ENCODE measurements at places on chromosomes 3 and 15.
A peak's percentile ranks its signal among the peaks of the same experiment; 100 is the strongest.

GRCh38 chr3:24373198-24373959, 121.3 kb downstream of the THRB start:
- DNase-seq: no peak
- H3K36me3 ChIP-seq: no peaks in the 10 kb centered on the region
- no peaks in the 10 kb centered on the region for H3K27me3 ChIP-seq
- no peak overlapping the region for H3K4me3 ChIP-seq
- H3K4me1 ChIP-seq: peaks cover 8% of the 10 kb centered on the region

DNA sequence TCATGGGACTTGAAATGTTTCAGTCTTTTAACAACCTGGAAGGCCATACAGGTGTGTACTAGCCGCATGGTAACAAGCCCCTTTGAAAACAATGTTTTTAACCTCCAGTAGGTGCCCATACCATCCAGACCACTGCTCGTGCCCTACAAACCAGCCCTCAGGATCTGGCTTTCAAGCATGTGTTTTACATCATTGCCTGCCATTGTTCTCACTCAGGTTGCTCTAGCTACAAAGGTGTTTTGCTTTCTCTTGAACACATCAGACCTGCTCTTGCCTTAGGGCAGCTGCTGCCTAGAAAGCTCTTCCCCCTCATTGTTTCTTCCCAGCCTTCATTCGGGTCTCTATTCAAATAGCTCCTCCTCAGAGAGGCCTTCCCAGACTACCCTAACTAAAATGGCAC, 32.3 kb upstream of the MAP3K13 start:
- no peak overlapping the region for H3K27ac ChIP-seq
- no peaks in the 10 kb centered on the region for H3K36me3 ChIP-seq

DNA sequence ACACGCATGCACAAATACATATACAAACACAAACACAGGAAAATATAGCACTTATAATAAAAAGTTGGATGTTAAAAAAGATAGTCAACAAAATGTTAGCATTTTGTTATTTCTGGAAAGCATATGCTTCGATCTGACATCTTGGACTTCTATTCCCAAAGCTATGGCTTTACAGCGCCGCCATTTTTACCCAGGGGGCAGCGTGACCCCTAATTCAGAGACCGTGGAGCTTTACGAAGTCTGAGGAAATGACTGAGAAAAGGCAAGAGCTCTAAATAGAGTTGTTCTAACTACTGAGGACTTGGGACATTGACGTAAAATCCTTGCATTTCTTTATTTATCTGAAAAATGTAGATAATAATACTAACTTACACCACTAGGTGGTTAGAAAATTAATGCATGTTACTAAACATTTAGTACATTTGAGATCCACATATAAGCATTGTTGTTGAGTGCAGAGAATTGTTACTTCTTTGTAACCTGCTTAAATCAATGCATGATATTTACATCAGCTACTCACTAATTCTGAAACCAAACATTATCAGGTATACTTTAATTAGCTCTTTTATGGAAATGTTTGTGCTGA, 155.4 kb downstream of the TP63 start:
- H3K36me3 ChIP-seq: no peaks in the 10 kb centered on the region
- no peak overlapping the region for H3K4me3 ChIP-seq
- no peak overlapping the region for H3K27ac ChIP-seq
- H3K4me1 ChIP-seq: no peaks in the 10 kb centered on the region
- no peak for DNase-seq

GRCh38 chr15:40630313-40630712, 36.3 kb downstream of the KNL1 start:
- no peak overlapping the region for H3K4me3 ChIP-seq
- no peak for DNase-seq
- H3K36me3 ChIP-seq: no peaks in the 10 kb centered on the region
- no peaks in the 10 kb centered on the region for H3K27me3 ChIP-seq
- H3K27ac ChIP-seq: no peak overlapping the region

DNA sequence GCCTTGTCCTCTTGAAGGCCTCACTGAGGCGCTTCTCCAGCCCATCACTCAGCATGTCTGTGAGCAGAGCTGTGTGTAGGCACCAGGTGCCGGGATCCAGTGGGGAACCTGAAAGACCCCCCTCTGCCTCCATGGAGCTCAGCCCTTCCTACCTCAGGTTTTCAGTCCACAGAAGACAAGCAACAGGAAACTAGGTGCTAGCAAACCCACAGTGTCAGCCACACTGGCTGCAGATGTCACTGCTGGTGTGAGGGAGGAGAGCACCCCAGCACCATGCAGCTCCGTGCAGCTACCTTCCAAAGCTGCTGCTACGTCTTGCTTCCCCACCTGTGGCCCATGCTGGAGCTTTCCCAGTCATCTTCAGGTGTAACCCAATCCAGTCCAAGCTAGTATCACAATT, 17.9 kb downstream of the PSTPIP1 start:
- no peaks in the 10 kb centered on the region for H3K4me1 ChIP-seq
- no peak for DNase-seq
- H3K27me3 ChIP-seq: no peaks in the 10 kb centered on the region
- no peak overlapping the region for H3K27ac ChIP-seq
- H3K36me3 ChIP-seq: no peaks in the 10 kb centered on the region

GRCh38 chr3:26997226-26997625, 372.0 kb downstream of the NEK10 start:
- H3K27me3 ChIP-seq: no peaks in the 10 kb centered on the region
- H3K27ac ChIP-seq: no peak overlapping the region
- no peaks in the 10 kb centered on the region for H3K4me1 ChIP-seq
- no peaks in the 10 kb centered on the region for H3K36me3 ChIP-seq
- no peak for DNase-seq
- no peak overlapping the region for H3K4me3 ChIP-seq

GRCh38 chr3:12440927-12441714, 43.2 kb upstream of the TSEN2 start:
- peak; percentile 98 for DNase-seq
- H3K27ac ChIP-seq: no peak overlapping the region
- H3K36me3 ChIP-seq: no peaks in the 10 kb centered on the region
- no peak overlapping the region for H3K4me3 ChIP-seq
- peaks cover 16% of the 10 kb centered on the region for H3K4me1 ChIP-seq

GRCh38 chr3:25843332-25843731, 53.4 kb downstream of the OXSM start:
- no peak for DNase-seq
- no peak overlapping the region for H3K27ac ChIP-seq
- no peaks in the 10 kb centered on the region for H3K4me1 ChIP-seq
- H3K27me3 ChIP-seq: no peaks in the 10 kb centered on the region

DNA sequence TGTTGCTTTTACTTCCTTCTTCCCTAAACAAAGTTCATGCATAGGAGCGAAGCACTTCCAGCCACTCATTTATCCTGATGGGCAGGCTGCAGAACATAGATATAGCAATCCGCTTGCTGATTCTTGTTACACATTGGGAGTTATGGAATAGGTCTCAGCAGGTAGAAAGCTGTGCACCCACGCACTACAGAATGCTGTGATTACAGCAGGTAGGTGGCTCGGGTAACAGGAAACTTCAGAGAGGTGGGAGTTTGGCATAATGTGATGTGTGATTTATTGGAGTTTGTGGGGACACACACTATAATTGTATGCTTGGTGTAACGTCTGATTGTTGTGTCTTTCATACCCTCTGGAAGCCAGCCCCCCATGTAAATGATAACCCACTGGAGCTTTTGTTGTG, 99.2 kb upstream of the MEIS2 start:
- H3K4me1 ChIP-seq: no peaks in the 10 kb centered on the region
- no peak overlapping the region for H3K4me3 ChIP-seq
- no peaks in the 10 kb centered on the region for H3K27me3 ChIP-seq
- H3K27ac ChIP-seq: no peak overlapping the region

DNA sequence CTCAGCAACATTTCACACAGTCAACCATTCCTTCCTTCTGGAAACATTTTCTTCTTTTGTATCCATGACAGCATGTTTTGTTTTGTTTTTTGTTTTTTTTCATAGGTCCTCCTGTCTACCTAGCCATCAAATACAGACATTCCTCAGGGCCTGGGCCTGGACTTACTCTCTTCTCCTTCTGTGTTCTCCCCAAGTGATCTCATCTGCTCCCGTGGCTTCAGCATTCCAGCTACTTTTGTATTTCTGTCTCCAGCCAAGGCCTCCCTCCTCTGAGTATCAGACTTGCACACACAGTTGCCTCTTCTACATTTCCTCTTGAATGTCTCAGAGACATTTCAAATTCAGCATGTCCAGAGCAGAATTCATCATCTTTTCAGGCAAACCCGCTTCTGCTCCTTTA, 82.4 kb downstream of the HCN4 start:
- H3K36me3 ChIP-seq: peaks cover 29% of the 10 kb centered on the region
- no peak overlapping the region for H3K27ac ChIP-seq
- no peaks in the 10 kb centered on the region for H3K4me1 ChIP-seq
- DNase-seq: no peak
- H3K4me3 ChIP-seq: no peak overlapping the region
- no peaks in the 10 kb centered on the region for H3K27me3 ChIP-seq

Measured in cardiac muscle cell (in vitro differentiated cells and primary cell).